ENCODE measurements at places on chromosomes 3 and 15.

GRCh38 chr15:58010983-58011382 is 54.5 kb downstream of the ALDH1A2 start:
- DNase-seq, result no peak

- peak; percentile 42 for DNase-seq
Observed at GRCh38 chr15:52183562-52184173, 7.5 kb downstream of the GNB5 start.

GRCh38 chr15:61226361-61227256 is 2.5 kb downstream of the RORA start:
- no peak for DNase-seq

GRCh38 chr15:57138349-57138788 is 219.9 kb downstream of the TCF12 start:
- DNase-seq, result peak; percentile 70

GRCh38 chr3:151299006-151299405 is 17.6 kb downstream of the GPR87 start:
- no peak for DNase-seq

- DNase-seq, result no peak
Observed at GRCh38 chr3:118801899-118802298, 232.7 kb downstream of the IGSF11 start.

DNA sequence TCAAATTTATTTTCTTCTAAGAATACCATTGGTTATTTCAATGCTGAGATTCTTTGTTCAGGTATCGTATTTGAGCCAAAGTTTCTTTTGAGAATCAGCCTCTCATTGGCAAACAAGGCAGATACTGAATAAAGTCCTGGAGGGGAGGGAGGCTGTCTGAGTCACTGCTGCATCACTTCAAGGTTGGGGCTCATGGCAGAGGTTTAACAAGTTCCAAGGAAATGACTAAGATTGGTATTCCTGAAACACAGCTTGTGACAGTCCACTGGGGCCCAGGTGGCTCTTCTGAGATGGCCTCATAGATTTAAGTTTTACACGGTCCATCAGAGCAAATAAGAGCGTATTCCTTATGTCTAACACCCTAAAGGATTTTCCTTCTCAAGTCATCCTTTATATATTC is 213.8 kb upstream of the STAC start:
- DNase-seq, result peak; percentile 68

DNA sequence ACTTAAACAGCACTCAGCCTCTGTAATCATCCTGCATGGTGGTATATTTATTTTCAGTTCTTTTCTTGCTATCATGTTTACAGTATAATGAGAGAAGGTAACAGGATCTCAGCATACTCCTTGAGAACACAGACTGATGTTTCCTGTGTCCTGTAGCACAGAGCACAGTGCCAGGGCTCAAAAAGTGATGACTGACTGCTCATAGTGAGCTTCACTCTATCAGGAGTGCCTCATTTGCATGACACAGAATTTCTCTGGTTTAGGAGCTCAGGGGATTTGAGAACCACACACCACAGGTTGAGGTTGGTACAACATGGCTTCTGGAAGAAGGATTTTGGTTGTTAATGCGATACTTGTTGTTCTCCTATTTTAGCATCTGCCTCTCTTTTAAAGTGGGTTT is 68.5 kb upstream of the SLC2A2 start:
- no peak for DNase-seq

- peak; percentile 6 for DNase-seq
Observed at GRCh38 chr15:36527235-36528162, 51.9 kb upstream of the CDIN1 start.

DNA sequence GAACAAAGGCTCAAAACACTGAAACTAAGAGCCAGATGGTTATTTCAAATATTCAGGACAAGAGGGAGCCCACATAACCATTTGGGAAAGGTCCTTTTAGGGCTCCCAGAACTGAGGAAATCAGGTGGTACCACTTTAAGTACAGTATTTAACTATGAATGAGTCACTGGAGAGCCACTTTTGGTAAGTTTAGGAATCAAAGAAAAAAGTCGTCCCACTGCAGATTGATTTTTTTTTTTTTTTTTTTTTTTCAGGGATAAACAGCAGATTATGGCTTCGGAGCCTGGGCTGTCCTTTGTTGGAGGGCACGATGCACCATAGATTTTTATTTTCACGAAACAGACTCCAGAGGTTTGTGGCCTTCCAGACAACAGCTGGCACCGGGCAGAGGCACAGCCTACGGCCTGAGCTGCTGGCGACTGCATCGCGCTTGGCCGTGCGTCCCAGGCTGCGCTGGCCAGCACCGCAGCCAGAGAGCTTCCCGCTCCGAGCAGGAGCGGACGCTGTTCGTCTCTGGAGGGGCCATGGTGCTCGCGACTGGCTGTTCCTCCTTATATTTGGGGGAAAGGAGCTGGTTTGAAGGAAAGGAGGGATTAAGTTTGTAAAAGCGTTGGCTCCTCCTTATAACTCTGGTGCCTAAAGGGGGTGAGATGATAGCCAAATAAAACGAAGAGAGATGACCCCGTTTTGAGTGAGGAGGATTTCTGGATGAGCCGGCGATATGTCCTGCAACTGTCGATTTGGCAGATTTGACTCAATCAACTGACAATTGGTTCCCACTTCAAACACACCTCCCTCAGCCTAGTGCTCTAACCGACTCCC is 152.9 kb upstream of the GOLIM4 start:
- DNase-seq, result peak; percentile 51

DNA sequence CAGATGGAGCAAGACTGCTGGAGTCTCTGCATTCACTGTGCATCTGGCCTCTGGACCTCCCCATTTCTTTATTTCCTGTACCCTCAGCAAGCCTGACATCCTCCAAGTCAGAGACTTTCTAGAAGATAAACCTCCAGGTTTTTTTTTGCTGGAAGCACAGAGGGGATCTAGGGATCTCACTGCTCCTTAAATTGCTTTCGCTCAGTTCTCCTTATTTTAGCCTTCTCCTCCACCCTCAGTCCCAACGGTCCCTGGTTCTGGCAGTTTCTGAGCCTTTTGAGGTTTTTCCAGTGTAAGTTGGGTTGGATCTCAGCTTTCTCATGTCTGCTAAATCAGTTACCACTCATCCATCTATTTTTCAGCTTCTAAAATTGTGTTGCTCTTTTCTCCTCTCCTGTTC is 22.7 kb upstream of the CHD2 start:
- no peak for DNase-seq

DNA sequence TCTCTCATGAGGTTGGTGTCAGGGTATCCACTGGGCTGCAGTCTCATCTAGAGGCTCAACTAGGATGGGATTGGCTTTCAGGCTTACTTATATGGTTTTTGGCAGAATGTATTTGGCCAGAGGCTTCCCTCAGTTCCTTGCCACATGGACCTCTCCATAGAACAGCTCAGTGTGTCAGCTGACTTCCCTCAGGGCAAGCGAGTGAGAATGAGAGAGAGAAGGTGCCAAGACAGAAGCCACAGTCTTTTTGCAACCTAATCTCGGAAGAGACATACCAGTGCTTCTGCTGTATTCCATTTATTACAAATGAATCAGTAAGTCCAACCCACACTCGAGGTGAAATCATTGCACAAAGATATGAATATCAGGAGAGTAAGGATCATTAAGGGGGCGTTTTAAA is 129.2 kb downstream of the CCNL1 start:
- DNase-seq, result no peak

GRCh38 chr3:10600726-10601125 is 95.3 kb upstream of the ATP2B2 start:
- DNase-seq, result no peak

GRCh38 chr3:170524073-170524472 is 61.8 kb downstream of the SLC7A14 start:
- no peak for DNase-seq

GRCh38 chr3:134334901-134335280 is 39.4 kb downstream of the AMOTL2 start:
- no peak for DNase-seq

- peak; percentile 6 for DNase-seq
Observed at GRCh38 chr3:182722907-182723306, 70.4 kb upstream of the ATP11B start.

DNA sequence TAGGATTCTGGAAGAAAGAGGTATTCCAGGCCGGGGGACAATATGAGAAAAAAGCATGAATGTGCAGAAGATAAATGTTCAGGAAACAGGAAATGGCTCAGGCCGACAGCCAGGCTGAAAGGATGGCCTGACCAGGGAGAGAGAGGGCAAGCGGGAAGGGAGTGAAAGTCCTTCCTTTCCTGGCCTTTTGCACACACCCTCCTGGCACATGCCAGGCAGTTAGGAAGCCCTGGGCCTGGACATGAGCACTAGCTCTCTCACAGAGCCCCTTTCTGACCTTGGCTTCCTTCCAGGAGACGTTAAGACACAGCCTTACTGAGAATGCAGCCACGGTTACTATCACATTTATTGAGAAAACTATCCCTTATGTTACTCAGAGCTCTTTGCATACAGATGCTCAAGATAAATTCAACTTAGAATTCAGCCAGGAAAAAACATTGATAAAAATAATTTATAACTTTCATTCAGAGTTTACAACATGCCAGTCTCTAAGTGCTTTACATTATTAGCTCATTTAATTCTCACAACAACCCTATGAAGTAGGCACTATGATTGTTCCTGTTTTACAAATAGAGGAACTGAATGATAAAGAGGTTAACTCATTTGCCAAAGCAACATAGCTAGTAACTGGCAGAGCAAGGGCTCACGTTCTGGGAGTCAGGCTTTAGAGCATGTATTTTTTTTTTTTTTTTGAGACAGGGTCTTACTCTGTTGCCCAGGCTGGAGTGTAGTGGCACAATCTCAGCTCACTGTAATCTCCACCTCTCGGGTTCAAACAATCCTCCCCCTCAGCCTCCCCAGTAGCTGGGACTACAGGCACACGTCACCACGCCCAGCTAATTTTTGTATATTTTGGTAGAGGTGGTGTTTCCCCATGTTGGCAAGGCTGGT is 39.4 kb upstream of the SMAD3 start:
- DNase-seq, result peak; percentile 63

GRCh38 chr3:182583545-182583944 is 209.8 kb upstream of the ATP11B start:
- no peak for DNase-seq

- DNase-seq, result peak; percentile 15
Observed at GRCh38 chr3:197555281-197556261, at the start of gene BDH1. BDH1 (minus strand) TSS chr3:197555968; CDS start chr3:197546443, 9,525 bp downstream.

DNA sequence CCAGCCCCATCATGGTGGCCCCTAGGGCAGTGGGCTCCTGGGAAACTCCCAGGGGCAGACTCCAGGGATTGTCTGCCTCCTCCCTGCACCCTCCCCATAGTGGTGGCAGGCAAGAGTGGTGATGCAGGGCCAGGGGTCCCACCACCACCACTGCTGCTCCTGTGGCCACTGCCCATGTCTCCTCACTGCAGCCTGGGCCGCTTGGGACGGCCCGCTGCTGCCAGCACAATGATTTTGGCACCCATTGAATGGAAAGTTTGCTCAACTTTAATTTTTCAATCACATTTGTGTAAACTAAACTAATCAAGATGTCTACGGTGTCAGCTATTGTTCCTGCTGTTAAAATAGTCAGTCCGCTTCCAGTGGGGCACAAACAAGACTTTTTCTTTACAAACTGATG is 92.1 kb upstream of the TNFSF10 start:
- no peak for DNase-seq

DNA sequence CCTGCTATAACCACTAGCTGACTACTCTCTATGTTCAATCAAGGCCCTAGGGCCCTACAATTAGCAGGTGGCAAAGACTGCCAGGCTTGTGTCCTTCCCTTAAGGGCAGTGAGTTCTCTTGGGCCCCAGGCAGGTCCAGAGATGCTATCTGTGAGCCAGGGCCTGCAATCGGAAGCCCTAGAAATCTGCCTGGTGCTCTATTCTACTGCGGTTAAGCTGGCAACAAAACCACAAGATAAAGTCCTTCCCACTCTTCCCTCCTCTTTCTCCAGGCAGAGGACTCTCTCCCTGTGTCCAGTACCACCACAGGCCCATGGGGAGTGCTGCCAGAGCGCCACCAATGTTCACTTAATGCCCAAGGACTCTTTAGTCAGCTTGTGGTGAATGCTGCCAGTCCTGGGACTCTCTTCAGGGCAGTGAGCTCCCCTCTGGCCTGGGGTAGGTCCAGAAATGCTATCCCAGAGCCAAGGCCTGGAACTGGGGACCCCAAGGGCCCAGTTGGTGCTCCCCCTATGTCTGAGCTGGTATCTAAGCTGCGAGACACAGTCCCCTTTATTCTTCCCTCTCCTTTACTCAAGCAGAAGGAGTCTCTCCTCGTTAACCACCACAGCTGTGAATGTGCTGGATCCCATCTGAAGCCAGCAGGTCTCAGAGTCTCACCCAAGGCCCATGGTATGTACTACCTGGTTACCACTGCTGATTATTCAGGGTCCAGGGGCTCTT is 34.7 kb downstream of the XXYLT1 start:
- no peak for DNase-seq

GRCh38 chr3:172137287-172138192 is 98.2 kb downstream of the FNDC3B start:
- DNase-seq, result peak; percentile 66

GRCh38 chr3:107727102-107727501 is 204.3 kb downstream of the BBX start:
- no peak for DNase-seq

DNA sequence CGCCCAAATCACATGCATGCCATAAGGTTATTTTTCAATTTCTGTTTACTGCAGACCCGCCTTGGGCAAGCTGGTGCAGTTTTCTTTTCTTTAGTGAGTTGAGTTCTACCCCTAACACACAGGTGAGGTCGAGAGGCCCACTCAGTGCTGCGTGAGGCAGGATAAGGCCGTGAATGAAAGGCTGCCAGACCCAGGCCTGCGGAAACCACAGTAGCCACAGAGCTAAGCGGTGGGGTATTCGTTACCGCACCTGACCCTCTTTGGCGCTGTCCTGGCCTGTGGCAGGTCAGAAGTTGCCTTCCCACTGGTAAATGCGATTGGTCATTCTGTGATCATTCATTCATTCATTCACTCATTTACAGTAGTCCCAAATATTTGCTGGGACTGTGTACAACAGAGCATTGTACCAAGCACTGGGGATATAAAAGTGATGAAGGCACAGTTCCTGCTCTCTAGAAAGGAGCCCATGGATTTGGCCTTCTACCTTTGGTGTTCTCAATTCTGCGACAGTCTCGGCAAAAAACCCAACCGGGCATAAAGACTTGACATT is 144.8 kb downstream of the XXYLT1 start:
- no peak for DNase-seq

DNA sequence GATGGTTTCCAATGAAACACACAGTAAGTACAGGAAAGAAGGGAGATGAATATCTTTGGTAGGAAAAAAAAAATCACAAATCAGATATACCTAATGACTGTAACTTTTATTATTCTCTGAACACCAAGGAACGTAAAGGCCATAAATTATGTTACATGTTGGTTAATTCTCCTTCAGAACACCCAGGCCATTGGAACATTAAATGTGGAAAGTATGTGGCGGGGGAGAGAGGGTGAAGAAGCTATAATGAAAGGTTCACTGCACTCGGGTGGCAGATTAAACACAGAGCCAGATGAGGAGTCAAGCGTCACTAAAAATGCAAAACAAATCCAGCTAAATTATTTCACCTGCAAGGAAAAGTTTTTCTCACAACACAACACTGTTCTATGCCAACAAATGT is 193.8 kb downstream of the FHIT start:
- DNase-seq, result no peak

DNA sequence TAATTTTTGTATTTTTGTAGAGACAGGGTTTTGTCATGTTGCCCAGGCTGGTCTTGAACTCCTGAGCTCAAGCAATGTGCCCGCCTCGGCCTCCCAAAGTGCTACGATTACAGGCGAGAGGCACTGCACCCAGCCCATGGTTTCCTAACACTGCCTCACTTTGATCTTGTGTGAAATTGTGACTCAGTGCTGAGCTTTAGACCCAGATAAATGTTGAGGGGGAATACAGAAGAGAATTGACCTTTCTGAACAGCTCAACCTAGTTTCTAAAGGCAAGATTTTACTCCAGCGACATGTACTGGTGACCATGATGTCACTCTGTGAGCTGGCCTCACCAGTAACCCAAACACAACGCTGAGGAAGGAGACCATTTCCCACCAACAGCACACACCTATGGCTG is 73.5 kb downstream of the ATP1B3 start:
- DNase-seq, result no peak

Measured in fibroblast of skin of back (primary cell).